ENCODE measurements at places on chromosomes 4 and X.

DNA sequence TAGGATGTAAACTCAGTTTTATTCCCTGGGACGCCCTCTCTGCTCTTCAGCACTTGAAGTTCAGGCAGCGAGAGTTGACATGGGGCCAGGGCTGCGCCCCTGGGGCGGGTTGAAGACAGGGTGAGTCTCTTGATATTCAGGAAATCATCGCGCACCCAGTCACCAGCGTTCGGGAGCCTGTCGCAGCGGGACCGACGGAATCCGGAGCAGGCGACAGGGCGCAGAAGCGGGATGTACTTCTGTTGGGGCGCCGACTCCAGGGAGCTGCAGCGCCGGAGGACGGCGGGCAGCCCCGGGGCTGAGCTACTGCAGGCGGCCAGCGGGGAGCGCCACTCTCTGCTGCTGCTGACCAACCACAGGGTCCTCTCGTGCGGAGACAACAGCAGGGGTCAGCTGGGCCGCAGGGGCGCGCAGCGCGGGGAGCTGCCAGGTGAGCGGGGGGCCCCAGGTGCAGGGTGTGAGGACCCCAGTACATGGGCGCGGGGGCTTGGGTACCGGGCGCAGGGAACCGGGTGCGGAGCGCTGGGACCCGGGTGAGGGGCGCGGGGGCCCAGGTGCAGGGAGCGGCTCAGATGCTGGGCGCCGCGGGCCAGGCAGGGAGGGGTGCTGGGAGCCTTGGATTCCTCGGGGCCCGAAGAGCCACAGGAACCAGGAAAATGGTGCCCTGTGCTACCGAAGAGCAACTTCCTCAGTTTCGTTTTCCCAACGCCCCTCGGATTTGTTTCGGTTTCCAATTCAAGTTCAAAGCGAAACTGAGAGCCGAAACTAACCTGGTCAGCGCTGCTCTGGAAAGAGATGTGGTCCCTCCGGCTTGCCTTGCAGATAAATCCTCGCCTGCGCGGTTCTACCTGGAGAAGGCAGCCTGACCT lies at the start of gene HERC6:
Gene HERC6 (plus strand): TSS at position 162 of the 869 bp plus-strand sequence. CDS start 70 bp downstream, at position 232.
- peak; percentile 56 for DNase-seq

- DNase-seq = no peak
Observed at GRCh38 chrX:54413753-54414152, 26.5 kb upstream of the TSR2 start.

- peak; percentile 15 for DNase-seq
Observed at GRCh38 chr4:80134936-80135701, 62.1 kb upstream of the ANTXR2 start.

DNA sequence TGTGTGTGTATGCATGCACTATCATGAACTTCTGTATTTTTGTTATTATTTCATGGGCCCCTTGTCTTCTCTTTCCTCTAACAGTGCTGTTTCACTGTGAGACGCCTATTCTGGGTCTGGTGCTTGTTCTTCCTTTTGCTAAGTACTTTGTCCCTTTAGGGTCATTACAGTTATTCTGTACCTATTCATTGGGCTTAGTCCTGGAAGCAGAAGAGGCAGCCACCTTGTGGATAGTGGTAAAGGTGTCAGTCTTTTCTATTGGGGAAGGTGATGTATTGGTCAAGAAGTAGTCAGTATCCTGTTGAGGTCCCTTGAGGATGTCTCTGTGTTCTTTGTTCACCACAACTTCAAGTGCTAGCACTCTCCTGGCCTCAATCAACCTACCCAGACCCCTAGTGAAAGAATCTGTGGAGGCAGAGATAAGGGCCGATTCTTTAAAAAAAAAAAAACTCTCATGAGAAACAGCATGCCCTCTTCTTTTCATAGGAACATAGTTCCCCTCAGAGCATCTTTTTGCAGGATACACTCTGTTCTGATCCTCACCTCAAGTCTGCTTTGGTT lies 593.8 kb downstream of the SPRY1 start:
- DNase-seq = no peak

DNA sequence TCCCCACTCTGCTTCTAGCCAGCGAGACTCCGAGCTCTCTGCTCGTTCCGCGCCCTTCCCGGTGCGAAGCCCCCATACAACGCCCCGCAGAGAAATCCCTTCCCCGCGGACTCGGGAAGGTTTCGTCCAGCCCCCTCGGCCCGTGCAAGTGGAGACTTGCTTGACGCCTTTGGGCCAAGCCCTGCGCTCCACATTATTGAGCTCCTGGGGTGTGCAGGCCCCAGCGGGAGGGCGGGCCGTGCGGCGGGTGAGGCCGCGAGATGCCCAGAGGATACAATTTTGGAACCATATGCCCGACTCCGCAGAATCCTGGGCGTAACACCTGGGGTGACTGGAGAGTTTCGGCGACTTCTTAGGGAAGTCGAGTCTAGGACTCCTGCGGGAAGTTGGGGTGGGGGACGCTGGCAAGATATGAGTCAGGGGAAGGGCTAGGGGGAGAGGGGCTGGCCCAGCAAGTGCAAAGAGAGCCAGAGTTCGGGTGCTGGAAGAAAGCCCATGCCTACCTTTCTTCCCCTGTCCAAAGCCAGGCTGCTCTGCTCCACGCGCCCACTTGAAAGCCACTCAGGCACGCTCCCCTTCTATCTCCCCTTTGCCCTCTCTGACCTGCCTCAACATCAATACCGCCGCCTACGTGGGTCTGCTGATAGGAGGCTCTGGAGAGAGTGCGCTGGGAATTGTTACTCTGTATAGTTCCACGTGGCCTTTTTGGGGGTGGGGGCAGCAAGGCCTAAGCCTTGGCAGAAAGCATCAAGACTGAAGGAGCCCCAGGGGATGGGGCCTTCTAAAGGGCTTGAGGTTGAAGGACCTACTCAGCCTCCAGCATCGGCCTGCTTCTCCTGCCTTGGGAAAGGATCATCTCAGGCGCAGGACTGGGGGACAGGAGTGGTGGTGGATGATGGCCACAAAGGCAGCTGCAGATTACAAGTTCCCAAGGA lies 1.2 kb upstream of the ELF4 start:
- no peak for DNase-seq

DNA sequence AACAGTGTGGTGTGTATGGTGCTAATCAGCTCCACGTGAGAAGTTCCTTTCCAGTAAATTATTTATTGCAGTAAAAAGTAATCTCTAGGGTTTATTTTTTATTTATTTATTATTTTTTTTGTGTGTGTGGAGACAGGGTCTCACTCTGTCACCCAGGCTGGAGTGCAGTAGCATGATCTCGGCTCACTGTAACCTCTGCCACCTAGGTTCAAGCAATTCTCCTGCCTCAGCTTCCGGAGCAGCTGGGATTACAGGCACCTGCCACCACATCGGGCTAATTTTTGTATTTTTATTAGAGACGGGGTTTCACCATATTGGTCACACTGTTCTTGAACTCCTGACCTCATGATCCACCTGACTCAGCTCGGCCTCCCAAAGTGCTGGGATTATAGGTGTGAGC lies 606.9 kb downstream of the PCDH7 start:
- no peak for DNase-seq

DNA sequence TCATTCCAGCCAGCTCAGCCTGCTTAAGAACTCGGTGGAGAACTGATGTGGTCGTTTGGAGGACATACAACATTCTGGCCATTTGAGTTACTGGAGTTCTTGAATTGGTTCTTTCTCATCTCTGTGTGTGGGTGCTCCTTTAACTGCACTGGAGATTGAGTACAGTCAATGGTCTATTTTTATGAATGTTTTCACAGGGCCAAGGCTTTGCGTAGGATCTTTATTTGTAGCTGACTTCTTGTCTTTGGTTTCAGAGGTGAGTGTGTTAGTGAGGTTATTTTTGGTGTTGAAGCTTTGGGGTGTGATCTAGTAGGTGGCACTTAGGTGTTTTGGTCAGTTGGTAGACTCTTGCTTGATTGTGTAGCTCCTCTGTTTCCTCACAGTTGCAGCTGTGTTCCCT lies 288.4 kb downstream of the LHFPL1 start:
- DNase-seq = no peak

GRCh38 chr4:188821500-188821899 lies 682.3 kb downstream of the TRIML1 start:
- no peak for DNase-seq

- no peak for DNase-seq
Observed at GRCh38 chr4:159021597-159022385, 81.1 kb upstream of the RAPGEF2 start.

GRCh38 chr4:78031417-78031950 lies 25.6 kb upstream of the FRAS1 start:
- DNase-seq = no peak
